ENCODE measurements at places on chromosomes 11 and 22.

DNA sequence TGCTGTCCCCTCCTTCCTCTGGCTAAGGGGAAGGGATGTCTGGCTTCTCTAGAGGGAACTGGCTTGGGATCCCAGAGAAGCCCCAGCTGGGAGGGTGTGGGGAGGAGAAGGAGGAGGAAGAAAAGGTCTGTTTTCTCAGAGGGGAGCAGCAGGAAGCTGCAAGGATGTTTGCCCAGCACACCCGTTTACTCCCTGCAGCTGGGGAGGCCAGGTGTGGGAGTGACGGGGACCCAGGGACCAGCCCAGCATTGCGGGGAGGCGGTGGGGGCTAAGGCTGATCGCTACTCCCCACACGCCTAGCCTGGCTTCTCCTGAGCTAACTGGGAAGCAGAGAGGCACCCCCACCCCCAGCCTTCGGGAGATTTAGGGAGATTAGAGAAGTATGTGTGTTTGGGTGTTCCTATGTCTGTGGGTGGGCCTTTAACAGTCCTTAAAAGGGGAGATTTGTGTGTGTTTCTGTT is 3.9 kb downstream of the CREB3L1 start:
- no peak for DNase-seq

GRCh38 chr22:37643225-37643847 is 3.9 kb downstream of the SH3BP1 start:
- DNase-seq: peak; percentile 59

DNA sequence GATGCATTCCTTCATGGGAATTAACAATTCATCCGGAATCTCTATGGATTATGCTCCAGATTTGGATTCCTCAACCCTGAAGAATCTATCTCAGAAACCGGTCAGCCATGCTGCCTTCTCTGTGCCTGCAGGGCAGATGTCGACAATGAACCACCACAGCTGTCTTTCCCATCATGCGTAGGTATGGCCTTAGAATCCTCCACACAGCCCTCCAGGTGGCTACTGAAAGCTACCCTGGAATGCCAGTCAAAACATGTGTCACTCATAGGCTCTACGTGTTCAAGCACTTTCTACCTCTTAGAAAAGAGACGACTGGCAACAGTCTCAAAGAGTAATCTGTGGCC is 19.4 kb downstream of the MAML2 start:
- no peak for DNase-seq

DNA sequence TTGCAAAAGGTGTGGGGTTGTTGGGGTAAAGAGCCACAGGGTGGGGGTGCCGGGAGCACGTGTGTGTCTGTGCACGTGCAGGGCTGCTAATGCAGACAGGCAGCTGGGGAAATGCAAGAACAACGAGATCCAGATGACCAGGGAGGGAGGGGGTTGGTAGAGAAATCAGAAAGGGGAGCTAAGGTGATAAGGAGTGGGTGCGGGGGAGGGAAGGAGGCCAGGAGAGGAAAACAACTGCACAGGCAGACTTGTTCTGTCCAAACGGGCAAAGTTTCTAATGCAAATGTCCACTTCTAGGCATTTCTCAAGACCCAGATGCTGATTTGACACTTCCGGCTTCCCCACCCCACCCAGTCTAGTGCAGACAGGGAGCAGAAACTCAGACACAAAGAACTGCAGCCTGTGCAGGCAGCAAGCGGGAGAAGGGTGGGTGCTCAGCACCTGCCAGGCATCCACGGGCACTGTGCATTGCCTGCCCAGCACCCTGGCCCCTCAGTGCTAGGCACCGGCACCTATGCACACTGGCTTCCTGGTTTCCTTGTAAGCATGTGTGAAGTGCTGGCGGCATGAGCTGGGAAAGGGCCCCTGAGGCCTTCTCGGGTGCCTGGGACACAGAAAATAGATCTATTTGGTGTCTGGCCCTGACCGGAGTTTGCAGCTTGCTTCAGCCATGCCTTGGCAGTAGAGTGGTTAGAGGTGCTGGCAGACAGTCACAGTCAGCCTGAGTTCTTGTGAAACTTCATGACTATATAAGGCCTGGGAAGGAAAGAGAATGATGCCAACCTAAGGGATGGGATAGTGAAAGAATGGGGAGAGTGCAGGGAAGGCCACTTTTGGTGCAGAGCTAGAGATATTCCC is 220.1 kb upstream of the SORL1-AS1 start:
- no peak for DNase-seq

DNA sequence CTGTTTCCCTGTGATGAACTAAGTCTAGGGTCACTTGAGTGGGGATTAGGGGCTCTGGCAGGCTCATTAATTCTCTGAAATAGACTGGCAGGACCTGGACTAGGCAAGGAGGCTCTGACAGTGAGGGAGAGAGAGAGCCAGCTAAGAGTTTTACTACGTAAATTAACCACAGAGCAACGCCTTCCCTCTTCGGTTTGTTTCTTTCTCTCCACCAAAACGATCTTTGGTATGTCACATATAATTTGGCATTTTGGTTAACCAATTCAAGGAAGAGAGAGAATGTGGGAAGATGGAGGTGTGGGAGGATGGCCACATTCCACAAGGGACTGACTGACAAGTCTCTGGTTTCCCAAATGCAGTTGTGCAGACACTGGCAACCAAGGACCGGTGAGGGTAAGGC is 27.9 kb downstream of the ATG16L2 start:
- no peak for DNase-seq

- DNase-seq: no peak
These were observed 20.1 kb upstream of the CHADL start for GRCh38 chr22:41260871-41261270.

- DNase-seq: no peak
These were observed at the start of gene SLC1A2 for GRCh38 chr11:35419184-35419829. Gene SLC1A2, minus strand, starts transcription at chr11:35419558. Its CDS starts 592 bp downstream, at chr11:35418966.

GRCh38 chr11:134398644-134399292 is 13.3 kb downstream of the B3GAT1 start:
- no peak for DNase-seq

- DNase-seq: no peak
These were observed 28.1 kb upstream of the P2RY2 start for GRCh38 chr11:73189723-73190556.

- peak; percentile 40 for DNase-seq
These were observed 24.4 kb downstream of the P2RY2 start for GRCh38 chr11:73242251-73243092.

GRCh38 chr22:23862103-23862502 is 4.4 kb downstream of the SLC2A11 start:
- peak; percentile 46 for DNase-seq

DNA sequence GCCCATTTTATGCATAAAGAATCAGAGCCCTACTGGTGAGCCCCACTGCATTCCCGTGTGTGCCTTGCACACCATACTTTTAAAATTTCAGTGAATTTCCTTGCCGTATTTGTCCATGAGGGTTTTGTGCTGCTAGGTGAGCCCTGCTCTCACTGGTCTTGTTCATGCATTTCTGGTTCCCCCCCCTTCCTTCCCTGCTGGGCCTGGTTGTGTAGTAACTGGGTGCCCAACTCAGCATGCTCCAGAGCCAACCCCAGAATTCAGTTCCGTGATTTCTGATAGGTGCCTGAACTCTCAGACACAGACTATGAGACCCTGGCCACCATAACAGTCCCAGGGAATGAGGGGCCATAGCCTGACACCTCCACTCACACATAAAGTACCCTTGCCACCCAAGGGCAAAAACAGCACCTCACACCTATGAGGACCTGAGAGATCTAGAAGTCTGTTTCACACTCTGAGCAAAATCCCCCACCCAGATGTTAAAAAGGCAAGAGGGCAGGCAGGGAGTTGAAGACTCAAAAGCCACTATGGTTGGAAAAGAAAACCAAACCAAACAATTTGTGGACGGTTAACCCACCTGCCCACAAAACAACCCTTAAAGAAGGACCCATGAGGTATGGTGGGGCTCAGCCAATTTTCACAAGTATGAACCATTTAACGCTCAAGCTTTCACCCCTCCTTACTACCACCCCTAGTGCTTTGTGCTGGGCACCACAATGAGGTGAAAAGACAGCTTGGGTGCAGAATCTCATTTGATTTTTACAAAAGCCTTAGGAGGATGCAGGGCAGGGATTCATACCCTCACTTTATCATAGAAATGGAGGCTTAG is 16.8 kb upstream of the IL10RA start:
- no peak for DNase-seq

DNA sequence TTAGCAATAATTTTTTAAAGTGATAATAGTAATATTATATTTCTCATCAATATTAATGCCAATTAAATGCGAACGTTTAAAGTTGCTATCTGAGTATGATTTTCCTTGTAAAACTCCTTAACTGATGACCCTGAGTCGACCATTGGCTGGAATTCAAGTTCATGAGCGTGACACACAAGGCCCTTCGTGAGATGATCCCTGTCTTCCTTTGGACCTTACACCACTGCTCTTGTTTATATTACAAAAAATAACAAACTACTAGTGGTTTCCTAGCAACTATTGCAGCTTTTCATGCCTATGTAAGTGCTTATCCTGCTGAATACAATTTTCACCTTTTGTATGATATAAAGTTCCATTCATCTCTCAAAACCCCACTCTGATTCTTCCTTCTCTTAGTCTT is 752.9 kb downstream of the CNTN5 start:
- DNase-seq: no peak

DNA sequence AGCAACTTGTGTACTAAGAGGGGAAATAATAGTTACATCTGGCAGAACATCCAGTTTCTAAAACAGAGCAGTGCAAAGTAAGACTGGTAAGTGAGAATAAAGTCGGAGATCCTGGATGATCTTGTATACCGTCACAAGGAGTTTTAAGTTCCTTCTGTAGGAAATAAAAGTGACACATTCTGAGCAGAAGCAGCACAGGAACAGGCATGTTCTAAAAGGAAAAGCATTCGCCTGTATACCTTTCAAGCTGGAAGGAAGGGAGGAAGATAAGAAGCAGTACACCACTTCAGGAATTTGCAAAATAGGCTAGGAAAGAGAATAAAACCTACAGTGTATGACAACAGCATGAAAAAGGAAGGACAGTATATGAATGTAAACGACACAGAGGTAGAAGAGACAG is 106.2 kb upstream of the TP53AIP1 start:
- DNase-seq: peak; percentile 73

GRCh38 chr11:1100417-1101245 is 26.0 kb downstream of the MUC2 start:
- no peak for DNase-seq

DNA sequence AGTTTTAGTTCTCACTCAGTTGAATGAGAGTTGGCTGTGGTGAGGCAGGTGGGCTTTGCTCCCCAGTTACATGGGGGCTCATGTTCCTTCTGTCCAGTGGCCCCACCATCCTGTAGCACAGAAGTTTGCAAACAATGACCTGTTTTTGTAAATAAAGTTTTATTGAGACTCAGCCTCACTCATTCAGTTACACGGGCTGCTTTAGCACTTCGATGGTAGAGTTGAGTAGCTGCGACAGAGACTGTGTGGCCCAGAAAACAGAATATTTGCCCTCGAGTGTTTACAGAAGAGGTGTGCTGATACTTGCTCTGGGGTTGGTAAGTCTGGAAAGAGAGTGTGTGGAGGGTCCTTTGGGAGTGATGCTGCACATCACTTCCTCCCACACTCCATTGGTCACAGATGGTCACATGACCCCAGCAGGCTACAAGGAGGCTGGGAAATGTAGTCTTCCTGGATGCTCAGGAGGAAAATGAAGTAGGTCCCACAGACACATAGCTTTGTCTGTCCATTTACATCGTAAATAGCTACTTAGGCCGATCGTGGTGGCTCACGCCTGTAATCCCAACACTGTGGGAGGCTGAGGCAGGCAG is 34.6 kb downstream of the IFT27 start:
- DNase-seq: peak; percentile 12

- no peak for DNase-seq
These were observed 24.7 kb downstream of the GRAMD1B start for GRCh38 chr11:123454796-123455195.

DNA sequence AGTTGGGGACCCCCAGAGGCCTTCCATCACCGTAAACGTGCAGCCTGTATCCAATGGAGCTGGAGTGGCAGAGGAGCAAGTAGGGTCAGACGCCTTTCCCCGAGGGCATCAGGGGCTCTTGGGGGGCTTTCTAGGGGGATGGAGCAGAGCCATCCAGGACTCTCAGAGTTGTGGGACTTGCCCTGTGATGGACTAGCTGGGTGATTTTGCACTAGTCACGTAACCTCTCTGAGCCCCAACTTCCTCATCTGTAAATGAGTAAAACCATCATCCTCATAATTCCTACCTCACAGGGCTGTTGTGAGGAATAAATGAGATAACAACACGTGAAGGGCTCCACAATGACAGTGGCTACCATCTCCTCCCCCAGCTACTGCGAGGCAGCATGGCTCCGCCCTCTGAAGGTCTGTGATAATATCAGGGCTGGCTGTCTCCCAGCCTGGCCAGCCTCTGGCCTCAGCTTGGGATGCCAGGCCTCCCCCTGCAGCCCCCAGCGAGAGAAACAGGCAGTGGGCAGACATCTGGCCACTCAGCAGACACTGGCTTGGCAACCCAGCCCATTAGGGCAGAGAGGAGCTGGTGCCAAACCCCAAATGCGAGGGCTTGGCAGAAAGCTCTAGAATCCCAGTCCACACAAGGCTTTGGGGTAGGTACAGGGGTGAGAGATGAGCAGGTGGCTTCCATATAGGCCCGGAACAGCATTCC is 6.7 kb downstream of the USP2 start:
- no peak for DNase-seq

DNA sequence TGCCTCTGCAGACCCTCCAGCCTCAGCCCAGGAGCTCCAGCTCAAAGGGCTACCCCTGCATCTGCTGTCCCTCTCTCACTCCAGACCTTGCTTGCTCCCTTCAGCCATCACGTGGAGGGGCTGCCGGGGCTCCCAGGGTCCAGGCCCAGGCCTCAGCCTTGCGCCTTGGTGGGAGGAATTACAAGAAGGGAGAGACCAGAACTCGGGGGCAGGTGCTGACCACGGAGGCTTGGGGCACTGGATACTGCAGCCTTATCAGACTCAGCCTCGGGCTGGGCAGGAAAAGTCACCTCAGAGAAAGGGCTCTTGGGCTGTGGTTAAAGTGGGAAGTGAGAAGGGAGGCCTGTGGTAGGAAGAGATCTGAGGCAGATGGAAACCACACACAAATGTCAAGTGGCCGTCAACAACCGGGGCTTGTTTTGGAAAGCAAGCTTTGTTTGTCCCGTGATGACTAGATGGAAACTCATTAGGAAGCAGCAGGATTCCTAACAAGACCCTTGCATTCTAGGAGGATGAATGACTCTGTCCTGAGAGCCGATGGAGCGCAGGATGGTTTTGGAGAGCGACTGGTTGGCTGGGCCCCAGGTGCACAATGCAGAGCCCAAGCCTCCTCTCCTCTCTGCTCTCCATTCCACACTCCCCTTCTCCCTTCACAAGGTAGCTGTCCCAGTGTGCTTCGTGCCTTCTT is 1321.7 kb downstream of the TBC1D22A start:
- DNase-seq: no peak

DNA sequence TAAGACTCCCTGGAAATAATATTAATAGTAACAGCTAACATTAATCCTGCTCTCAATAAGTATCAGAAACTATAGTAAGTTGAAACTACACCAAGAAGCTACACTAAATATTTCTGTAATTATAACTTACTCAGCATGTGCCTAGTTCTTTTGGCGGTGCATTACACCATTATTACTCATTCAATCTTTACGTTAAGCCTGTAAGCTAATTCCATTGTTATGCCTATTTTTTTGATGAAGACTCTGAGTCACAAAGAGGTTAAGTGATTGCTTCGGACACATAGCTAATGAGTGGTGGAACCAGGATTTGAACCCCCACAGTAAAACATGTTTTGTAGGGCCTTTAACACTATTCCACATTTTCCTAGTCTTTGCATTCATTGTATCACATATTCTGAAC is 111.6 kb downstream of the RASSF10 start:
- DNase-seq: peak; percentile 98

GRCh38 chr22:48936391-48936790 is 891.3 kb downstream of the BRD1 start:
- no peak for DNase-seq

GRCh38 chr22:24819911-24820461 is 14.0 kb downstream of the SGSM1 start:
- no peak for DNase-seq

GRCh38 chr11:71385091-71385490 is 63.1 kb downstream of the DHCR7 start:
- DNase-seq: no peak

All from bronchial epithelial cell (primary cell).